Fibroblast of upper back skin (primary cell): ENCODE measurements at places on chromosomes 5 and 9.

DNA sequence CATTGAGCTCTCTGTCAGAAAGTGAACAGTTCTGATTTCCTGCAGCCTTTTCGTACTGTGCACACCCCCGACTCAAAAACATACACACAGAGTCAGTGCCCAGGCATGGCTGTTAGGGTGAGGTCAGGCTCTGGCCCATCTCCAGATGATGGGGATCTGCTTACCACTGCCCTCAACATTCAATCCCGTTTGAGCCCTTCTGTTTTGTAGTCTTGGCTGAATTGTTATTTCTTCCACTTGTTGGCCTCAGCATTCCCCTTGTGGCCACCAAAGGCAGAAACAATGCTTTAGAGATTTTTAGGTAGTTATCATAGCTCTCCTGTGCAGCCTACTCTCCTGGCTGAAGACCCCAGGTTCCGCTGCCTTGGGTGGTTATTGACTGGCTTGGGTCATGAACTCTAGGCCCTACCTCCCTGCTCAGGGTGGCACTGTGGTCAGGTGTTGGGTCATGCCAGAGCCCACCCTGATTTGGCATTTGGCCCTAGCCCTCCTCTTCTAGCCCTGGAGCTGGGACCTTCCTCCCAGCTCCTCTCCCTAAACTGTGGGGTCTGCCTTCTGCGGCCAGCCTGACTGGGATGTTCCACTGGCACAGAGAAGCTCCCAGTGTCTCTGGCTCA, 7.8 kb upstream of the MYOZ3 start:
- DNase-seq: peak; percentile 65

- no peak for DNase-seq
These were observed 2.2 kb upstream of the TGFBI start for GRCh38 chr5:136026636-136027035.

DNA sequence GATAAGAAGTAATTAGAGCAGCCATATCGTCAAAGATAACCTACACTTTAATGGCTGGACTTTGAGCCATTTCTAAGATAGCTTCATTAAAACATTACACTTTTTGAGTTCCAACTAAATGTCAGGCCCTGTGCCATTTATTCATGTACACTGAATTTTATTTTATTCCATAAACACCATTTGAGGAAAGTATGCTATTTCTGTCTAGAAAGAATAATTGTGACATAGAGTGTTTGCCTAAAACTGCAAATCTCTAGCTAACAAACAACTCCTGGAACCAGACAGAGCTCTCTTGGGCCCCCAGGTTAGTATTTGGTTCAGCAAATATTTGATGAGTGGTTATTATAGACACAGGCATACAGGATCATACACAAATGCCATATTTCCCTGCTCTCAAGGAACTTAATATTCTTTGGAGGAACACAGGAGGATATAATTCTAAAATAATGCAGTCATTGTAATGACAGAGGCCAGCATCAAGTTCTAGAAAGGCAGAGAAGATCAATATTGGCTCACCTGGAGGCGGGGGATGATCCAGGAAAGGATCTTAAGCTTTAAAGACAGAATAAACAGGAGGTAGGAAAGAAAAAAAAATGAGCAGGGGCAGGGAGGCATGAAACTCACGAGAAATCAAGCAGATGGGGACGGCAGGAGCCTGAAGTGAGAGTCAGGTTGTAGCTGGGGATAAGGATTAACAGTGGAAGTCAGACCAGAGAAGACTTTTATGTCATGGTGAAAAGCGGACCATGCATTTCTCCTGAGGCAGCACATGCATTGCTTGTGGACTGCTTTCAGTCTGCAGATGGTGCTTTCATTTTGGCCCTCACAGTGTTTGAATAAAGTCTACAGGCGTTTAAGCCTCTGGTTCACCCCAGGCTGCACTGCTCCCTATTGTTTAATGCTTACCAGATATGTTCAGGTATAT, 127.7 kb downstream of the GCNT1 start:
- no peak for DNase-seq

- no peak for DNase-seq
These were observed 3.9 kb downstream of the CCDC183 start for GRCh38 chr9:136799854-136800657.

GRCh38 chr5:113333411-113333810, 101.4 kb downstream of the TSSK1B start:
- no peak for DNase-seq

GRCh38 chr9:98833090-98833956, 25.9 kb downstream of the GALNT12 start:
- no peak for DNase-seq

DNA sequence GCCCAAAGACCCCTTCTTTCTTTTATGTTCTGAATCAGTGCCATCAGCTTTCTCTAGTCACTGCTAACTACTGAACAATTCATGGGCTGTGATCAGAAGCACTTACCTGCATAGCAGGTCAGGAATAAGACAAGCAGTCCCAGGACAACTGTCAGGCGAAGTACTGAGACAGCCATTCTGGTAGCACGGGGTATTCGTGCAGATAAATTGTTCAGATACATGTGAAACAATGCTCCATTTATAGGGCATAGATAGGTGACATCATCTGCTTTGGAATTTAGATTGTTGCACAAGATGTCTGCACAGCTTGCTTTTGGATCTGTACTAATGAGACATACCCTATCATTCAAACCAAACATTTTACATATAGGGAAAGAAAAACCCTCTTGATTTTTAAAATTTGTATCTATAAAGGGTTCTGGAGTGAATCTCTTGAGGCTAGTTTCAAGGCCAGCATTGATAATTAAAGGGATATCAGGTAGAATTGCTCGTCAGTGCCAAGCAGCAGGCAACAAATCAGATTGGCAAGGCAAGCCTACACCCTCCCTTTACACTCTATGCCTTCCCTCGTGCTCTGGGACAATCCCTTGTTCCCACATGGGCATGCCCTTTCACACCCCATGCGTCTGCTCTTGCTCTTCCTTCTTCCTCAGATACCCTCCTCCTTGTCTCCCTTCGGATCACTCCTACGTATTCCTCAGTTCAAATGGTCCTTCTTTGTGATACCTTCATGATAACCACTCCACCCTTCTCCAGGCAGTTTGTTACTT, at the start of gene C5orf46:
C5orf46 (minus strand) TSS at position 213 of the 770 bp plus-strand sequence; CDS start at position 176, 37 bp downstream.
- DNase-seq: peak; percentile 39

GRCh38 chr5:152271420-152271819, 133.7 kb downstream of the NMUR2 start:
- peak; percentile 12 for DNase-seq

DNA sequence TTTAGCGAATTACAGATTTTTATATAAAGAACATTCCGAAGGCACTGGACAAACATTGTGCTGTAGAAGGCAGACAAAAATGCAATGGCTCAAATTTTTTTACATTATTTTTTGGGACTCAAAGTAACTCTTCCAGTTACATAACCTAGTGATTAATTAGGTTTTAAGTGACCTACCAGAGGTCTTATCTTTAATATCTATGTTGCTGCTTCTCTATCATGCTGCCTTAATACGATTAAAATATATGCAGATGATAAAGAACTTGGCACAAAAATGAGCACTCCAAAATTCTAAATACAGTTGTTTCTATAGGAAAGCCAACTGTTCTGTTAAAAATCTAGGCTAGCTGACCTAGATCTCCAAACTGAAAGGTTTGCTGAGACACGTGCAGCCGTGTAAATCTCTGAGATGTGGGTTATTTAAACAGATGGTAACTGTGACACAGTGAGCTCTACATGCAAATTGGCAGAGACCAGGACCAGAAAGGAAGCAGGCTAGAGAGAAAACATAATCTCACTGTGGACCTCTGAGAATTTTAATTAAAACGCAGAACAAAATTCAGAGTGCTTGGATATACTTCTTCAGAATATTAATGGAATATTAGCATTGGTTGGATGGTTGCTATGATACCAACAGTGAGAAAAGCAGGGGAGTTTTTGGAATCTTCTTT, 56.2 kb downstream of the CAMK4 start:
- DNase-seq: no peak

- DNase-seq: no peak
These were observed 697.3 kb downstream of the CETN3 start for GRCh38 chr5:89712134-89712700.

DNA sequence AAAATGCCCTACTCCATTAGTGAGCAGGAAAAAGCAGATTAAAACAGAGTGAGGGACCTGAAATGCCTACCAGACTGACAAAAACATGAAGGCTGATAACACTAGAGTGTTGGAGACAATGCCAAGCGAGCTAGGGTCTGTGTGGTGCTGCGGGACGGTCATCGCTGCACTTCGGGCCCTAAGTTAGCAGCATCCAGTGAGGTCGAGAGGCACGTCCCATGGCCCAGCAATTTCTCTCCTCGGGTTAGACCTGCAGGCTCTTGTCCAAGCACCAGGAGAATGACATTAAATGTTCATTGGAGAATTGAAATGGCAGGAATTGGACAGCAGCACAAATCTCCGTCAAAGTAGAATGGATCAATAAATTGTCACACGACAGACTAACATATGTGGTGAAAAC, 5.3 kb upstream of the CACNA1B start:
- no peak for DNase-seq
